ENCODE measurements at places on chromosomes 2 and 18. TPM values are rescaled to one million over a fixed set of nuclear protein-coding genes. Genes with fewer than 3 reads are reported as not detected.

ANKRD30B gene
- total RNA-seq, result not detected

GRCh38 chr2:170369894-170370293, 191.9 kb downstream of the MYO3B start:
- DNase-seq, result no peak

CNTNAP5 gene
- not detected for total RNA-seq

CYP1B1 gene
- total RNA-seq, result 86.7 TPM

PLEKHA3 gene
- total RNA-seq, result 30.5 TPM

DNA sequence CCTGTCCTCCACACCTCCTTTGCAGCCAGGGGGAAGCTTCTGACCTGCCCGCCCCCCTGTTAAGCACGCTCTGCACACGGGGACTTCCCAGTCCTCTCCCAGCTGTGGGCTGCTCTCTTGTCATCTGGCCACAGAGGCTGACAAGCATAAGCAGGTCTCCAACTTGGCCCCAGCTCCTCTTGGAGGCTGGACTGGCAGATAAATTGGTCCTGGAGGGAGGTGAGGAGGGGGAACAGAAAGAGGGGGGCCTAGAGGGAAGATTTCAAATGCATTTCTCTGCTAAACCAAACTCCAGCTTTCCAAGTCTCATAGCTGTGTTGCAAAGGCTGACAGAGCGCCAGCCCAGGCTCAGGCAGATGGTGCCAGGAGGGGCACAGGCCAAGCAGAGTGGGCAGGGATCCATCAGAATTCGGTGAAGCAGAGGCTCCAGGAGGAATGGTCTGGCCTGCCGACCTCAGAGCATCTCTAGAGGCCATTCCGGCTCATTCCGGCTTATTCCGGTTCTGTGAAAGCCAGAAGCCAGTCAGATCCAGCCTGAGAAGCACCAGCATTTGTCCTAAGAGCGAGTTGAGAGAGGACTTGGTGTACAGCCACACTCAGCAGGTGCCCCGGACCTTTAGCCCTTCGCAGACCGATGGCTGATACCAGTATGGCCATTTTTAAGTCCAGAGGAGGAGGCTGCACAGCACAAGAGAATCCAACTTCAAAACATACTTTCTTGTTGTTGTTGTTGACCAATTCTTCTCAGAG, 508.9 kb upstream of the MYT1L start:
- DNase-seq, result no peak

DNA sequence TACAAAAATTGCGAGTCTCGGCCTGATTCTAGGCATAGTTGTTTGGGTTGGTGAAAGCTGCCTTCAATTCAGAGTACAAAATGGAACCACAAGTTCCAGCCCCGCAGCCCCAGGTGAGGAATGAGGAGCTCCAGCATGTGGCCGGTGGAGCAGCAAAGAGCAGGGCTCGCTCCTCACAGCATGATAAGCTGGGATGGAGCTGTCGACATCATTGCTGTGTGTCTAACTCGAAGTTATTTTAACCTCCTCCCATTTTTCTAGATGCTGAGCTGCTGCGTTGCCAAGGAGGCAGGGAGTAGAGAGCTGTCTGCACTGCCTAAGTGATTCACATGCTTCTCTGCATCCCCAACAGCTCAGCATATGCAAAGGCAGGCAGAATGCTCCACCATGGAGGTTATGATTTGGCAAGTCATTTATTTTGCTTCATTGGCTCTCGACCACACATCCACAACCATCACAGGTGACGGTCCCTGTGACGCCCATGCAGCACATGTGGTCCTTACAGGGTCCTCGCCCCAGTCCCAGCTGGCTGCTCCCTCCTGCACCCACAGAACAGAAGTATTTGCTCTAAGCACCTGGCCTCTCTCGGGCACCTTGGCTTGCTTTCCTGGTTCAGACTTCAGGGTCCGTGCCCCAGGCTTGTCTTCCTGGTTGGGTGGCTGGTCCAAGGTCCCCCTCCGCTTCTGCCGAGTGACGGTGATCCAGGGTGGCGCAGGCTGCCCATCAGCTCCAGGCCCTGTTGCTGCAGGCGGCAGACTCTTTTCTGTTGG, 66.0 kb upstream of the MGAT4A start:
- DNase-seq, result no peak

- DNase-seq, result no peak
Measured at GRCh38 chr2:47437287-47437686, 34.3 kb downstream of the MSH2 start.

CRYGD gene
- not detected for total RNA-seq

PLEKHH2 gene
- total RNA-seq, result 15.0 TPM

DNA sequence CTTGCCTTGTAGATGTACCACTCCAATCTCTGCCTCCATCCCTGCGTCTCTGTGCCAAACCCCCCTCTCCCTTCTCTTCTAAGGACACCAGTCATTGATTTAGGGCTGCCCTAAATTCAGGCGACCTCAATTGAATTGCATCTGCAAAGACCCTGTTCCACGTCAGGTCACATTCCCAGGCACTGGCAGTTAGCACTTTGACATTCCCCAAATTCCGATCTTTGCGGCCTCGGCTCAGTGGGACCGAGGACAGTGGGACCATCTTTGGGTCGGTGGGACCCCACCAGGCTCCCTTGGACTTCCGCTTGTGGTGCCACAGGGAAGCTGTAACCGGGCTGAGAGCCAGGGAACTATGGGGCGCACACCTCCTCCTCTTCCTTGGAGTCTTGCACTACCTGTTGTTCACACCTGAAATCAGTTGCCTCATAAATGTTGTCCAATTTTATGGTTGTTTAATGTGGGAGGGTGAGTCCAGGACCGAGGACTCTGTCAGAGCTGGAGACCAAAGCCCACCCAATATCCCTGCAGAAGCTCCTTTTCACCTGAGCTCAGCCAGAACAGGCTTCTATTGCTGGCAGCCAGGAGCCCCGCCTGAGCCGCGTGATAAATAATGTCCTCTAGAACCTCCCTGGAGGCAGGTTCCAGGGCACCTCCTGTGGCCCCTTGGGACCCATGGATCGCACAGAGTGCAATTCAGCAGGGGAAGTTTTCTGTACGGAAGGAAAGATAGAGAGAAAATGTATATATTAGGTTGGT, 271.6 kb downstream of the EIPR1 start:
- no peak for DNase-seq

DNA sequence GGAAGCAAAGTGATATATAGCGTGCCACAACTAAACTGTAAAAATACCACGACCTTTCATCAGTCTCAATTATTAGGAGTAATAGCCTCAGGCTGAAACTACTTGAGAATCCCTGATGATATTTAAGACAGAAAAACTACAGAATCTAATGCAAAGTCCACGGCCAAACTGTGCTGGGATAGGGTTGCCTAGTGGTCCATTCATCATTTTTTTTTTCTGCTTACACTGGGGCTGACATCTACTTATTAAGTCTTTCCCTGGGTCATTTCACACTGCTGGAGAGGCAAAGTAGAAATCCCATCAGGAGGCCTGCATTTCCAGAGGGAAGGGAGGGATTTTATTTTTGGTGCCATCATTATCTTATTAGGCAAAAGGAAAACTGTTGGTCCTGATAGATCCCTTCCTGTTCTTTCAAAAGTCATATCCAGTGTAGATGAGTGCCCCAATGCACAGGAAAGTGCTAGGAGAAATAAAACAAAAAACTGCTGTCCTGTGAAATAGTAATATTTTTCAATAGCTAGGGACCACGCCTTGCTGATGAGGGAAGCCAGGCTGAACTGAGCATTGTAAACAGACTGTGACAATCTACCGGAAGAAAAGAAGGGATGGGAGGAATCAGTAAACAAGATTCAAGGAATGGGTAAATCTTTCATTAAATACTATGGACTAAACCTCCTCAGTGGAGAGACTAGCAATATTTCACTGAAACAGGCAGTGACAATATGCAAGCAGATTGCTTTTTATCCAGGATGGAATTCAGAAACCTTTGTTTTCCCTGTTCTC, 644.3 kb downstream of the IRS1 start:
- DNase-seq, result no peak

TGOLN2 gene
- 178 TPM for total RNA-seq

DNA sequence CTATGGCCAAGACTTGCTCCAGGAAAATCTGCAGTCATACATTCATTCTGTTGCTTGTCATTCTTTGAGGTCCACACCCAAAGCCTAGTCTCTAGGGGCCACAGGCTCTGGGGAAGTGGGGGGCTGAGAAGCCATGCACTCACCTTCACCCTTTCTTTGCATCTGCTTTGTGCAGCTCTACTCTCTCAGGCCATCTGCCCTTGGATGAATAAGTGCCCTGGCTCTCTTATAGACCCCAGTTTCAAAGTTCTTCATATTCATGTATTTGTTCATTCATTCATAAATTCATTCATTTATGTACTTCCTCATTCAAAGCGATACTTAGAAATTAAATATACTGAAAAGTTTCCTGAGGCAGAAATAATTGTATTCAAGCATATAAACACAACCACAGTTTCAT, 130.3 kb upstream of the FAM98A start:
- DNase-seq, result no peak

DNA sequence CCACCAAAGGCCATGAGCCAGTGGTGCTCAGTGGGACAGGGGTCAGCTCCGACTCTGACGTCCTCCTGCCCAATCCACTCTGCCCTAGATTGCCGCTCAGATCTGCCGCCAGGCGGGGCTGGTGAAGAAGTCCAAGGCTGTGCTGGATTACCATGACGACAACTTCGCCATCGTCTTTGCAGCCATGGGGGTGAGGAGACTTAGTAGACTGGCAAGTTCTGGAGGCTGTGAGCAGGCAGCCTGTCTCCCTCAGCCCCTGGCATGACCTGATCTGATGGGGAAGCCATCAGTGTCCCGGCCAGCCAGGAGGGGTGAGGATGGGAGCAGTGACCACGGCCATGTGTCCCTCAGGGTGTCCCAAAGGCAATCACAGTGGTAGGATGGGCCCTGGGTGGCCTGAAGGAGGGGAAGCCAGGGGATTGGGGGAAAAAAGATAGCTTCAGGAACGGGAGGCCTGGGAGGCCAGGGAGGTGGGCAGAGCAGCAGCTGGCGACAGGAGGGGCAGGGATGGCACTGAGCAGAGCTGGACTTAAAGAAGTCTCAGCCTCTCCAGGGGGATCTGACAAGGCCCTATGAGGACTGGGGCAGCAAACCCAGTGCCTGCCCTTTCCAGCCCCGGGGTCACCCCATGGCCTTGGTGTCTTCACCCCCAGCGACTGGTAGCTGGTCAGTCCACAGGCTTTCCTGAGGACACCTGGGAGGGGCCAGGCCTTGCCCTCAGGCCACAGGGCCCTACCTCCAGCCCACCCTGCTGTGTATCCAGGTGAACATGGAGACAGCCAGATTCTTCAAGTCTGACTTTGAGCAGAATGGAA, 17.4 kb upstream of the ANKRD53 start:
- no peak for DNase-seq

CFAP65 gene
- total RNA-seq, result 0.33 TPM

DNA sequence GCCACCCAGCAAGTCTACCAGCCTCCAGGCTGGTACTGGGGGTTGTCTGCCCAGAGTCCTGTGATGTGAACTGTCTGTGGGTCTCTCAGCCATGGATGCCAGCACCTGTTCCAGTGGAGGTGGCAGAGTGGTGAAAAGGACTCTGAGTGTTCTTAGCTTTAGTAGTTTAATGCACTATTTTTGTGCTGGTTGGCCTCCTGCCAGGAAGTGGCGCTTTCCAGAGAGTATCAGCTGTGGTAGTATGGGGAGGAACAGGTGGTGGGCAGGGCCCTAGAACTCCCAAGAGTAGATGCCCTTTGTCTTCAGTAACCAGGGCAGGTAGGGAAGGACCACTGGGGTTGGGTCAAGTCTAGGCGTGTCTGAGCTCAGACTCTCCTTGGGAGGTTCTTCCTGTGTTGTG, 356.7 kb downstream of the STK39 start:
- DNase-seq, result no peak

DNA sequence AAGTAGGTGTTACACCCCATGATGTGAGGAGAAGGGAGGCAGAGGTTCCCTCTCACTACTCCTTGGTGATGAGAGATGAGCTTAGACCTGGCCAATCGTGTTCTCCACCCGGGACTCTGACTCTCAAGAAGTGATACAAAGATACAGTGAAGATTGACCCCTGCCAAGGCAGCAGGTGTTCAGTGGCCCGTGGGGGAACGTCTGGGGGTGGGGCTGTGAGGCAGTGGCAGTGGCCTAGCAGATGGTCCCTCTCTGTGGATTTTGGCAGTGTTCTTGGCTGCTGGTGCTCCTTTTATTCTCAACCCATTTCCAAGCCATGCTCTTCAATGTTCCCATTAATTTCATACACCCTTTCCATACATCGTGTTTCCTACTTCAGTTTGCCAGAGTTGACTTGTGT, 120.4 kb upstream of the NEDD4L start:
- no peak for DNase-seq

SP140 gene
- 1.1 TPM for total RNA-seq

GRCh38 chr2:191693166-191693565, 15.2 kb downstream of the NABP1 start:
- no peak for DNase-seq

GRCh38 chr2:175931805-175932204, 70.3 kb downstream of the LNPK start:
- DNase-seq, result no peak

DNA sequence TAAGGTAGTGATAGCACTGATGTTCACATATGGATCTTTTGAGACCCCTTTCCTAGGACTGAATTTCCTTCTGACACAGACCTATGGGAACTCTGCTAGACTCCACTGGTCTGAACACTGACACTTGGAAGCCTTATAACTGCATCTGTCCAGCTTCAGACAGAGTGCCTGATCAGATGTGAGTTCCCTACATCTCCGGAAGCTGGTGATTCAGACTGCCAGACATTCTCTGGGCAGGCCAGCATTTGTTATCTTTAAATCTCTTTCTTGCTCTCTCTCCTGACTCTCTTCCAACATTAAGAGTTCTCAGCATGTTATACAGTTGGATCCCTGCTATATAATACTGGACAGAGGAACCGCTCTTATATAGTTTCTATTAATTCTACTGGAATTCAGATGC, 408.5 kb downstream of the ZEB2 start:
- DNase-seq, result no peak

DNA sequence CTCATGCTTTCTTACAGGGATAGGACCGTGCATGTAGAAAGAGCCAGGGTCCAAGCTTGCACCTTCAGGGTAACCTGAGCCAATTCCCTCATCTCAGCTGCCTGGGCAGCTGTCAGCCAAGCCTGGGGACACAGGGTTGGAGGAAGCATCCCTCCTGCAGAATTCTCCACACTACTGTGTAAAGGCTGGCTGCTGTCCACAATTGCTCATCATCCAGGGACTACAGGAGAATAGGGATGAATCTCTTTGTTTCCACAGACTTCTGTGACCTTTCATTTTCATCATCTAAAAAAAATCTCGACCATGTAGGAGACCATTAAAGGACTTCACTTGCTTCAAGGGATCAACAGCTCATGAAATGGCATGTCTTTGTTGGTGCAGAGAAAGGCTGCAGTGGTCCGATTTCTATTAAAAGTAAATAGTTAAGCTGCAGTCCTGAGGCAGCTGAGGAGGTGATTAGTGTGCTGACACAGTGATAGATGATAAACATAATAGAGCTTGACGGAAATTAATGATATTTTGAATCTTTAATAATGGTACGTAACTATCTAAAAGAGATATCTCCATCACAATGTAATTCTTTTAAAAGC, 74.4 kb upstream of the COPS8 start:
- no peak for DNase-seq

DNA sequence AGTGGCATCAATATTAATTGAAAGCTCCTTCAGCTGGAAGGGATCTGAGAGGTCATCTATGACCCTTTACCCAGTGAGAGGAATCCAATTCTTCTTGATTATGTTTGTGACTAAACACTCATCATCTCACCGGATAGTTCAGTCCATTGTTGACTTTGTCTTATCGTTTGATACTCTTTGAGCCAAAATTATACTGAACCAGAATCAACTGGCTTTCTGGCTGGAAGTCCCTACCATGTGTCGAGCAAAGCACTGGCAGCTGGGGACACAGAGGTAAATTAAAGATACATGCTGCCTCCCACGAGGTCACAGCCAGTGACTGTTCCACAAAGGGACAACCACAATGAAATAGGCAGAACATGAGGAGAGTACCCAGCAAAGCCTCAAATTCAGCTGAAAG, 91.4 kb upstream of the FHL2 start:
- DNase-seq, result no peak
